ENCODE measurements at places on chromosomes 3 and 15.

GRCh38 chr3:192892981-192893700 lies 24.5 kb downstream of the MB21D2 start:
- DNase-seq = no peak

- DNase-seq = no peak
These were observed 21.4 kb downstream of the FAH start for GRCh38 chr15:80174017-80174746.

DNA sequence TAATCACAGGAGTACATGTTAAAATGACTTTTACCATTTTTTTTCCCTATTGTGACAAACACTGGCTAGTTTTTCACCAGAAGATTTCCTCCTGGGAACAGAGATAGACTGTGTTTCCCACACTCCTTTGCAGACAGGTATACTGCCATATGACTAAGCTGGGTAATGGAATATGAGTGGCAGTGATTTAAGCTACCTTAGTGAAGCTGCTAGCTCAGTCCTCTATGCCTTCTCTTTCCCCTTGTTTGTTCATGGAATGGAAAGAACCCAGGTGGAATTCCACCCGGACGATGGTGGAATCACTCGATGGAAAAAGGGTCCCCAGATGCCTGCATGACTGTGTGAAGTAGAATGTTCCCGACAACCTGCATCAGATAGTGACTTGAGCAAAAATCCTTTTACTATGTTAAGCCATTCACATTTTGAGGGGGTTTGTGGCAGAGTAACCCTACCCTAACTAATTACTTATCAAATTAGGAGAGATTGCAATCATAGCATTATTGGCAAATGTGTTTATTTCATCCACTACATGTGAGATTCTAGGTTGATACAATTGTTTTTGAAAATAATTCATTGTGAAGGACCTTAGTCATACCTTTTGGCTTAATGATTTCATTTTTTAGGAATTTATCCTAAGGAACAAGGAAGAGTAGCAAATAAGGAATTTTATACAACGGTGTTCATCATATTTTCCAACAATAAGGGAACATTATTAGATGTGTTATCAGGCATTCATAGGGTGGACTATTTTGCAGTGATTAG lies 16.5 kb downstream of the THSD4 start:
- no peak for DNase-seq

DNA sequence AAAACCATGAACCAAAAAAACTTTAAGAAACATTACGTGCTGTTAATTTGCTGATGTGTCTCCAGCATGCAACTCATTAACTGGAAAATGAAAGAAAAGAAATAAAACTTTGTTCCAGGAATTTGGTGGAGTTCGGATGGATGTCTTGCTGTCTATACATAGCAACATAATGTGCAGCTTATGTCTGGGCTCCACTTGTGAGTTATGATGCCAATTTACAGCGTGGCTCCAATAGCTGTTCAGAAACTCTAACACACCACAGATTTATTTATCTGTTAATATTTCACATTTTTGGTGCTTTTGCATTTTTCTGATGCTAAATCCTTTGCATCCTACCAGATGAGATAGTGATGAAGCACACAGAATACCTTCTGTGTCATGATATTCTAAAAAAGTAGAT lies 45.1 kb downstream of the MAP4 start:
- DNase-seq = no peak

DNA sequence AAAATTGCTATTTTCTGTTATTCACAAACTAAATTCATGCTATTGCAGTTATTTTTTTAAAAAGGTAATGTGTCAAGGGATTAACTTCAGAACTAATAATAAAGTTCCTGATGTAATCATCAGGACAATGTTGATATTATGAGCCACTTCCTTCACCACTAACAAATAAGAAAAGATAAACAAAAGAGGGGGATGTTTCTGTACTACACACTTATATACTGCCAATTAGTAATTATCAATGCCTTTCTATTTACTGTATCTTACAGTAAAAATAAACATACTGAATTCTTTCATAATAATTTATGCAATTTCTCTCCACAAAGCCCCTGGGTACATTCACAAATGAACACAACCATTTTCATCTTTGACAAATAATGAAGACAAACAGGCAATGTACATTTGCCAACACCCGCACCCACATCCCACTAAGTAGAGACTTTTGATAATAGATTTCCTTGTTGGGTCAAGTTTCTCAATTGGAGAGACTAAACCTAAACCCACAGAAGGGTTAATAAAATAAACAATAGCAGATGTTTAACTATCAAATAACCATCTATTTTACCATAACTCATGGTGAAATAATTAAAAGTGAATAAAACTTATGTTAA lies 3.7 kb downstream of the CBLB start:
- DNase-seq = no peak

GRCh38 chr15:72315706-72316370 lies 4.1 kb downstream of the CELF6 start:
- no peak for DNase-seq

GRCh38 chr3:9441501-9442221 lies 44.2 kb downstream of the SETD5 start:
- DNase-seq = no peak

DNA sequence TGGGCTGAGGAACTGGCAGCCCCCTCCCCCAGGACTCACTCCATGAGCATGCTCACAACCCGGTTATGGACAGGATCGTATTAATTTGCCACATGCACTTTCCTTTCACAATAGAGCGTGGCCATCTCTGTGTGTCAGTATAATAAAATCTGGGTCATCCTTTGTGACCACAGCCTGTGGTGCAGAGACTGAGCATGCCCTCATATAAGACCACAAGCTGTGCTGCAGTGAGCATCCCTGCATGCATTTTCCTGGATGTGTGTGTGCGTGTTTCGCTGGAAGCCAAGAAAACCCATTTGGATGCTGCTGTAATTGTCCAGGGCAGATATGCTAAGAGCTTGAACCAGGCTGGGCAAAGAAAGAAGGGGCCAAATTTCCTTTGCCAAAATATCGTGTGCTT lies 39.7 kb downstream of the CYP11A1 start:
- DNase-seq = no peak

GRCh38 chr3:2206536-2206935 lies 107.9 kb downstream of the CNTN4 start:
- DNase-seq = no peak

DNA sequence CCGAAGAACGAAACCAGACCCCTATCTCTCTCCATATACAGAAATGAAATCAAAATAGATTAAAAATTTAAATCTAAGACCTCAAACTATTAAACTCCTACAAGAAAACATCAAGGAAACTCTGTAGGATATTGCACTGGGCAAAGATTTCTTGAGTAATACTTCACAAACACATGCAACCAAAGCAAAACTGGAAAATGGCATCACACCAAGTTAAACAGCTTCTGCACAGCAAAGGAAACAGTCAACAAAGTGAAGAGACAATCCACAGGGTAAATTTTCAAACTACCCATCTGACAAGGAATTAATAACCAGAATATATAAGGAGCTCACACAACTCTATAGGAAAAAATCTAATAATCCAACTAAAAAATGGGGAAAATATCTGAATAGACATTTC lies 29.4 kb downstream of the CCK start:
- DNase-seq = no peak

DNA sequence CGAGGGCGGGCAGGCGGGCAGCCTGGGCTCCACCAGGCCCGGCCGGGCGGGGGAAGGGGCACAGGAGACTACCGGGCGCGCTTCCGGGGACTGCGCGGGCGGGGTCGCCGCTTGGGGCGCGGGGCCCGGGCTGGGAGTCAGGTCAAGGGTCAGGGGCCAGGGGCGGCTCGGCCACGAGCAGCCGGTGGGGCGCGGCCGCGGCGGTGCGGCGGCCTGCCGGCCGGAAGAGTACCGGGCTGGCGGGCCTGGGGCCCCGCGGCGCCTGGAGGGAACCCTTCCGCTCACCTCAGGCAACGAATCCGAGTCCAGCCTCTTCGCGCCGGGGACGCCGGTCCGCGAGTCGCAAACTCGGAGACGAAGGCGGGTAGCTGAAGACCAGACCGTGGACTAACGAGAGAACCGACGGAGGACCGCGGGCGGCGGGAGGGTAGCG lies 225 bp downstream of the RHOA start:
- no peak for DNase-seq

DNA sequence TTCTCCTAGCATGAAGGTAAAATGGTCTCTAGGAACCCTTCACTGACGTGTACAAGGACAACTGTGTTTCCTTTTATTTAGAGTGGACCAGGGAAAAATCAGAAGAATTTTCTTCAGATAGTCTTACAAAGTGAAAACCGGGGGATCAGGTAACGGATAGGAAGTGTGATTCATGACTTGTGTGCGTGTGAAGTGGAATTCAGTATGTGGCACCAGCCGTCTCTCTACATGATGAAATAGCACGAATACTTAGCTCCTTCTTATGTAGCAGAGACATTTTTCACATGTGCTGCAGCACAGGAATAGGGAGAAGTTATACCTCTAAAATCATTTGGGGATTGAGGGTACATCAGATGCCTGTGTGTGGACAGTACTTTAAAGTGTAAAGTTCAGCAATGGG lies 159.2 kb downstream of the MEX3B start:
- DNase-seq = no peak

- no peak for DNase-seq
These were observed 5.7 kb upstream of the RPLP1 start for GRCh38 chr15:69446953-69447352.

DNA sequence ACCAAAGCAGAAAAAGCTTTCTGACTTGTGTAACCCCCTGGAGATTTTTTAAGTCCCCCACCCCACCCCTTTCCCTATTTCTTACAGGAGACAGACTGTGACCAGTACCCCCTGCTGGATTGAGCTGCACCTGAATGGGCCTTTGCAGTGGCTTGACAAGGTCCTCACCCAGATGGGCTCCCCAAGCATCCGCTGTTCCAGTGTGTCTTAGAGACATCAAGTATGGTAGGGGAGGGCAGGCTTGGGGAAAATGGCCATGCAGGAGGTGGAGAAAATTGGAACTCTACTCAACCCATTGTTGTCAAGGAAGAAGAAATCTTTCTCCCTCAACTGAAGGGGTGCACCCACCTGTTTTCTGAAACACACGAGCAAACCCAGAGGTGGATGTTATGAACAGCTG lies 64.1 kb downstream of the AAGAB start:
- no peak for DNase-seq

DNA sequence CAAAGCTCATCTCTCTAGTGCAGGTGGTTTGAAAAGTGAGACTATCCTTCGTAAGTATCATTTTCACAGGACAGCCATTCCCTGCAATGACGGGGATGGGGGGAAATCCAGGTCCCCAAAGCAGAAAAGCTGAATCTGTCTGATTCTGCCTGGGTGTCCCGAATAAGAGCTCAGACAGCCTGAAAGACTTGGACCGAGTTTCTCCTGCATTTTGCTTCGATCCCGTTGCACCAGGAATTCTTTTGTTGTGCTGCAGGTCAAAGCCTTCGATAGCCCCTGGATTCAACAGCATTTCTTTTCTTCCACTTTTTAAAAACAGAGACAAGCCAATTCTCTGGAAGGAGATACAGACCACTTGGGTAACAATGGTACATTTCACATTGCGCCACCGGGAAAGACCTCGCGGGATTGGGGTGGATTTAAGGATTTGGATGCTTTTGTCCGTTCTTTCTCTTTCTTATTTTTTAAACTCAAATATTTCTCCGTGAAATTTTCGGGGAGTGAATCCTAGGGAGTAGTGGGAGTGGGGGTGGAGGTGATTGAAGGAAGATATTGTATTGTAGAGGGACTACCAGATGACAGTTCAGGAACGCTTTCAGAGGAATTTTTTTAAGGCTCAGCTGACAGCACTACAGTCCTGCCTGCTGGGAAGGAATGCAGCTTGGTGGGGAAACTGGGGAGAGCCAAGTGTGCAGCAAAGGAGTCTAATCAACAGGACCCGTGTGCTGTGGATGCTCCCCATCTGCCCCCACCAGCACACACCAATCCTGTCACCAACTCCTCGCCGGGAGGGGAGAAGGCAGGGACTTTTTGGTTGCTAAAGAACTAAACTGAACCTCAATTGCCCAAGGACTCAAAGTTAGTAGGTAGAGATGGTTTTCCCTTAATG lies 2.6 kb downstream of the SLITRK3 start:
- DNase-seq = no peak

DNA sequence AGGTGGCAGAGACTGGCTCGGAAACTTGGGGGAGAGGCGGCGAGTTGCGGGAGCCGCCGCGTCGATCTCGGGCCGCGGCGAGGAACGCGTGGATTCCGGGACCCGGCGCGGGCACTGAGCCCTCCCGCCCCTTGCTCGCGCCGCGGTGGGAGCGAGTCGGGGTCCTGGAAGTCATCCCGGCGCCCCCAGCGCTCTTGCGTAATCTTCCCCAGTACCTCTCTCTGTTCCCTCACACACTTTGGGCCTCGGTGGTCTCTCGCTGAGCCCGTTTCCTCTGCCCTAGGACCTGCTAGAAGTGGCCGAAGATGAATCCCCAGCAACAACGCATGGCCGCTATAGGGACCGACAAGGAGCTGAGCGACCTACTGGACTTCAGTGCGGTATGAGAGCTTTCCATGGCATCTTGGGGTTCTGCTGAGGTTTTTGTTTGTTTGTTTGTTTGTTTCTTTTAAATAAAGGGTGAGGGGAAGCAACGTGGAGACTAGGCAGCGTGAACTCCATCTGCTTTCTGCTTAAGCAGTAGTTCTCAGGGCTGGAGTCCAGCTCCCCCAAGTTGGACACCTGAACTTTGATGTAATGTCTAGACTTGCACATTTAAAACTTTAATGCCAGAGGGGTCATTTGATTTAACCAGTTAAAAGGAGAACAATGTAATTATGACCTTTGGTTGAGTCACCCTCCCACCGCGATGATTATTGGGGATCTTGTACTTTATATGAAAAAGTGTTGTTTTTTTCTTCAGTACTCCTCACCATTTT lies 1.3 kb downstream of the TCF12 start:
- DNase-seq = peak; percentile 11

GRCh38 chr15:48507416-48508065 lies 138.0 kb downstream of the FBN1 start:
- DNase-seq = no peak

DNA sequence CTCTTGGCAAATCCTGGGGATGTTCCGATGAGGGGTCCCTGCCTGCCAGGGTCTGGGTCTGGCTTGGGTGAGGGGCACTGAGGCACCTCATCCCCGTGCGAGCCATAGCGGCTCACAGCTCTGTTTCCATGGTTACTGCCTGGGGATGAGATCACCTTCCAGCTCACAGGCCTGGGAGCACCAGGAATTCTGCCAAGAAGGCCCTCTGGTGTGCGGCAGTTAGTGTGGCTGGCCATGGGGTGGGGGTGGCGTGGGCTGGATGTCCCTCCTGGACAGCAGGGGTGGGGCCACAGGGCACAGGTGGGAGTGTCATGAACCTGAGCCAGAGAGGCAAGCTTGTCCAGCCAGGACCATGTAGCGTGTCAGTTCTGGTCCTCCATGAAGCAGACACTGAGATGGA lies 22.1 kb upstream of the PRR23E start:
- no peak for DNase-seq

Measured in activated CD8-positive, alpha-beta memory T cell treated with anti-CD3 and anti-CD28 coated beads for 48 hours (primary cell).